ENCODE measurements at places on chromosomes 16 and 17. TPM values are rescaled to one million over a fixed set of nuclear protein-coding genes. Genes with fewer than 3 reads are reported as not detected.

- H3K4me3 ChIP-seq = no peak overlapping the region
- H3K27ac ChIP-seq = no peak overlapping the region
- peaks cover 3% of the 10 kb centered on the region for H3K27me3 ChIP-seq
- peaks cover 26% of the 10 kb centered on the region for H3K4me1 ChIP-seq
- peak; percentile 58 for DNase-seq
- H3K36me3 ChIP-seq = peaks cover 6% of the 10 kb centered on the region
Measured at GRCh38 chr17:49989518-49989880, 5.5 kb downstream of the DLX3 start.

Gene KRT17
- 4.7 TPM for total RNA-seq

- no peak overlapping the region for H3K27ac ChIP-seq
- H3K27me3 ChIP-seq = no peaks in the 10 kb centered on the region
- H3K4me3 ChIP-seq = no peak overlapping the region
- peaks cover 4% of the 10 kb centered on the region for H3K4me1 ChIP-seq
- peaks cover 4% of the 10 kb centered on the region for H3K36me3 ChIP-seq
Measured at GRCh38 chr16:12403746-12404658, 399.7 kb downstream of the CPPED1 start.

- H3K27ac ChIP-seq = no peak overlapping the region
- no peak overlapping the region for H3K4me3 ChIP-seq
- H3K36me3 ChIP-seq = no peaks in the 10 kb centered on the region
- peak; percentile 48 for DNase-seq
Measured at GRCh38 chr17:8012996-8013640, 10.7 kb downstream of the GUCY2D start.

Gene SULT1A1
- total RNA-seq = 1.8 TPM

DNA sequence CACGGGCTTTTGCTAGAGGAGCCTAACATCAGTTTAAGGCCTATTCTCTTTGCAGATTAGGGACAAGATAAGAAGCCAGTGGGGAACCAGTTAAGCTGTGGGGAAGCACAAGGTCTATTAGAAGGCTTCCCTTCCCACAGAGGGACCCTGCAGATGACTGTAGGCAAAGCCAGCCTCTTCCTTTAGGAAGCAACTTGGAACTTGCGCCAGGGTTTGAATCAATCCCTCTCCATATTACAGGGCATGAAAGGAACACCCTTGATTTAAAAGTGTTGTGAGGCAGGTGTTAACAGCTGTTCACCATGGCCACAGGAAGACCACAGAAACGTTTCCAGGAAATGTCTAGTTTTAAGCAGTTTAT lies 77.3 kb downstream of the RPTOR start:
- DNase-seq = no peak
- H3K27me3 ChIP-seq = no peaks in the 10 kb centered on the region
- H3K4me1 ChIP-seq = no peaks in the 10 kb centered on the region
- H3K36me3 ChIP-seq = no peaks in the 10 kb centered on the region

- peak overlapping the region; percentile 85 for H3K27ac ChIP-seq
- H3K36me3 ChIP-seq = peaks cover 4% of the 10 kb centered on the region
- H3K27me3 ChIP-seq = no peaks in the 10 kb centered on the region
- H3K4me1 ChIP-seq = peaks cover 4% of the 10 kb centered on the region
- DNase-seq = peak; percentile 92
Measured at GRCh38 chr16:3444032-3444388, 530 bp downstream of the NAA60 start.

GRCh38 chr16:17544785-17545184 lies 74.0 kb upstream of the XYLT1 start:
- H3K36me3 ChIP-seq = no peaks in the 10 kb centered on the region
- no peak for DNase-seq
- H3K27me3 ChIP-seq = peaks cover 3% of the 10 kb centered on the region
- no peaks in the 10 kb centered on the region for H3K4me1 ChIP-seq
- no peak overlapping the region for H3K4me3 ChIP-seq
- H3K27ac ChIP-seq = no peak overlapping the region

Gene TTLL6
- not detected for total RNA-seq

GRCh38 chr16:63922560-63922959 lies 1199.3 kb downstream of the CDH11 start:
- H3K27me3 ChIP-seq = no peaks in the 10 kb centered on the region
- H3K4me3 ChIP-seq = no peak overlapping the region
- DNase-seq = peak; percentile 11
- H3K27ac ChIP-seq = no peak overlapping the region
- peaks cover 2% of the 10 kb centered on the region for H3K4me1 ChIP-seq

DNA sequence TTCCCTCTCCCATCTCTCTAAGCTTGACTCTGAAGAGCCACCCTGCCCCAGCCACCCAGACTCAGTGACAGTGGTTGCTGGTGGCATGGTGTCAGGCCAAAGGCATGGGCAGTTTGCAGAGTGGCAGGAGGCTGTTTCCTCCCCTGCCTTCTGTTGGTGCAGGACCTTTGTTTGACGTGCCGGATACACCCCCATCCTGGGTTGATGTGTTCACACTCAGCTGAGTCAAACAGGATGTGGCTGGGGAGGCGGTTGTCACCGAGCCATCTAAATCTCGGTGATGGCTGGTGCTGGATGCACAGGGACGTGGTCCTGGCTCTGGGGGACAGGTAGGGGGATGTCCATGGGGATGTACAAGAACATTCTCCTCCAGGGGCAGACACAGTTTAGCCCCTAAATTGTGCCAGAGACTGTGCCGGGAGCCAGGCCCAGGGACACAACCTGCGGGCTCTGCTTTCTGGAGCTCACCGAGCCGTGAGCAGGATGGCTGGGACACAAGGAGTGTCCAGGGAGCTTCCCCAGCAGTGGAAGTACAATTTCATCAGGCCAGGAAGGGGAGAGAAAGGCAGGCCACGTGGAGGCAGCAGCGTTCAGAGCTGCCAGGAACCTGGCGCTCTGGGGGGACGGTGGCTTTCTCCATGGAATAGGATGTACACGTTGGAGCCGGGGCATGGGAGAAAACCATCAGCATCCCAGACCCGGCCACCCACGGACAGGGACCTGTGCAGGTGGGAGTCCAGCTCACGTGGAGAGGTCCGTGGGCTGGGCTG lies 264.2 kb downstream of the SEC14L1 start:
- no peaks in the 10 kb centered on the region for H3K27me3 ChIP-seq
- no peak overlapping the region for H3K4me3 ChIP-seq
- peaks cover 66% of the 10 kb centered on the region for H3K4me1 ChIP-seq
- DNase-seq = peak; percentile 99
- H3K36me3 ChIP-seq = peaks cover 33% of the 10 kb centered on the region

Gene MYH8
- total RNA-seq = not detected

DNA sequence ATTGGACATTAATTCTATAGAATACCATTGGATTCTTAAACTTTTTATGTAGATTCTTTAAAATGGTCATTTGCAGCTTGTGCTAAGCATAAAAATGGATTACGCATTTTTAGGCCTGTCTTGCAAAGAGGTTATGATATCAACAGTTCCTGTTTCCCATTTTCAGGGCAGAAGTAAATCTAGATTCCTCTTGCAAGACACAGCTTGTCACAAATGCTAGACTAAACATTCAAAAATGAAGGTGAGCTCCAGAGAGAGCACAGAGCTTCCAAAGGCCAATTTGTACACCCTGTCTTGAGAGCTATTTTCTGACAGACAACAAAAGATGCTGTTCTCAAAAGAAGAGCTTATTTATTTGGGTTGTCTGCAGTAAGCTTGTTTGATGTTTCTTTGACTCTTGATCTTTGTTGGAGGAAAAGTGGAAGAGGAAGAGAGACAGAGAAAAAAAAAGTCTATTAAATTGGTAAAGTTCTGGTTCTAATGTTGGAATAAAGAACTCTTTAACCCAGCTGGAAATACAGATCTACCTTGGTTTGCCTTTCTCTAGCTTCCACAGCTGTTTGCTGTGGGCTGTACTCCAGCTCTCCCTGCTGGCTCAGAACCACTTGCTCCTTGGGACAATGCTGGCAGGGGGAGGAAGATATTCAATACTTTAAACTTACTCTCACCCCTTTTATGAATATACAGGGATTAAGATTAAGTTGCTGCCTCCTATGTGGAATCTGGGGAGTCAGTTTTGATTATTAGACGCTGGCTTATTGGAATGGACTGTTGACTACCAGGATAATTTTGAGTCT lies 651.8 kb downstream of the CDH11 start:
- DNase-seq = no peak
- H3K4me1 ChIP-seq = peaks cover 8% of the 10 kb centered on the region
- no peak overlapping the region for H3K4me3 ChIP-seq
- no peak overlapping the region for H3K27ac ChIP-seq
- no peaks in the 10 kb centered on the region for H3K36me3 ChIP-seq
- no peaks in the 10 kb centered on the region for H3K27me3 ChIP-seq

GRCh38 chr17:36133602-36134236 lies 30.1 kb downstream of the CCL4 start:
- H3K36me3 ChIP-seq = no peaks in the 10 kb centered on the region
- H3K27ac ChIP-seq = no peak overlapping the region
- H3K4me1 ChIP-seq = no peaks in the 10 kb centered on the region
- no peaks in the 10 kb centered on the region for H3K27me3 ChIP-seq

Gene PROCA1
- 0.88 TPM for total RNA-seq

Gene CRYM
- total RNA-seq = 4.1 TPM

DNA sequence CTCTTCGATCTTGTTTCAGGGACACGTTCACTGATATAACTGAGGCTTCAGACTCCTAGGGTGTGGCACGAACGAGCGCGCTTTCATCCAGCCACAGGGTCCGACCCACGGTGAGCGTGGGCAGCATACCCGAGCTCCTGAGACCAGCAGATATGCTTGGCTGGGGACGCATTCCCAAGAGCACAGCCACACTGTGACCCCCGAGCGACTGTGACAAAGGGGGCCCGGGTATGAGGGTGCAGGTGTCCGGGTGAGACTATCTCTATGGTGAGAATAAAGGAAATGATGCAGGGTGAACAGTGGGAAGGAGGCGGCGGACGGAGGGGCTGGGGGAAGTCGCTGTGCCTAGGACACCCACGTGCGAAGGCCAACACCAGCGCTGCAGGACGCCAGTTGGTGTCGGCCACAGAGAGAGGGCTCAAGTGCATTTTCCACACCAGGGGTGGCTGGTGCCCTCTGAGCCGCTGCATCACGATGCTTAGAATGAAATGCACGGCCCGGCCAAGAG lies 17.6 kb downstream of the RPH3AL start:
- peak; percentile 35 for DNase-seq
- peaks cover 3% of the 10 kb centered on the region for H3K27me3 ChIP-seq
- H3K27ac ChIP-seq = no peak overlapping the region
- no peaks in the 10 kb centered on the region for H3K36me3 ChIP-seq
- no peaks in the 10 kb centered on the region for H3K4me1 ChIP-seq

Gene DHRS7B
- 15.2 TPM for total RNA-seq

Gene ACLY
- 271 TPM for total RNA-seq

GRCh38 chr17:72124438-72124775 lies 3.6 kb downstream of the SOX9 start:
- peak overlapping the region; percentile 23 for H3K27ac ChIP-seq
- peaks cover 7% of the 10 kb centered on the region for H3K27me3 ChIP-seq
- peaks cover 46% of the 10 kb centered on the region for H3K4me1 ChIP-seq
- DNase-seq = no peak
- peak overlapping the region; percentile 45 for H3K4me3 ChIP-seq

- no peak overlapping the region for H3K4me3 ChIP-seq
- peaks cover 14% of the 10 kb centered on the region for H3K4me1 ChIP-seq
- H3K27me3 ChIP-seq = no peaks in the 10 kb centered on the region
- no peaks in the 10 kb centered on the region for H3K36me3 ChIP-seq
- H3K27ac ChIP-seq = no peak overlapping the region
- DNase-seq = no peak
Measured at GRCh38 chr17:30821871-30822723, 2.4 kb downstream of the CRLF3 start.

Gene MYH2
- not detected for total RNA-seq

Gene NR1D1
- 5.1 TPM for total RNA-seq

Gene RHBDL1
- 0.88 TPM for total RNA-seq

Gene SOX15
- 0.72 TPM for total RNA-seq

GRCh38 chr17:18925187-18925586 lies 26.8 kb upstream of the SLC5A10 start:
- H3K4me1 ChIP-seq = peaks cover 19% of the 10 kb centered on the region
- no peak overlapping the region for H3K27ac ChIP-seq
- peaks cover 12% of the 10 kb centered on the region for H3K36me3 ChIP-seq
- no peak for DNase-seq
- no peak overlapping the region for H3K4me3 ChIP-seq

DNA sequence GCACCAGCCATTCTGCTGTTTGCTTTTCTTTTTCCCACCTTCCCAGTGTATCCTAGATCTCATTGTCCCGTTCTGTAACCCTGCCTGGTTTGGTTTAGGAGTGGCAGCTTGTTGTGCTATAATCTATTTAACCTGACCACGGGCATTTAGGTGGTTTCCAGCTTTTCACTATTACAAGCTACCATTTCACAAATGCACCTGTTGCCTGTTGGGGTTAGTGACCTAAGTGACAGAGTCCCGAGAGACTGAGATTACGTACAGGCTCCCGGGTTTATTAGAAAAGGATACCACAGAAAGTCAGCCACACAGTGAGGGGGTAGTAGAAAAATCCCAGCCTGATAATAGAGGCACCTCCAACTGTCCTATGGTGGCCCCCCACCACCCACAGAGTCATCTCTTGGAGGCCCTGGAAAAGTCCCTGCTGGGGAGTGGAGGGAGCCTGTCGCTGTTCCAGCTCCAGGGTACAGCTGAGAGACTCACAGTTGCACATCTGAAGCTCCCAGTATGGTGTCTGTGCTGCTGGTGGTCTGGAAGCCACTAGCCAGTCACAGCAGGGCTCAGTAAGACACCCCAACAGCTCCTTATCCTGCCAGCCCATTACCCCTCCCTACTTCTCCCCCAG lies 21.2 kb downstream of the CLEC16A start:
- DNase-seq = no peak
- no peak overlapping the region for H3K27ac ChIP-seq
- H3K36me3 ChIP-seq = peaks cover 14% of the 10 kb centered on the region
- H3K4me1 ChIP-seq = peaks cover 17% of the 10 kb centered on the region
- H3K4me3 ChIP-seq = no peak overlapping the region
- H3K27me3 ChIP-seq = no peaks in the 10 kb centered on the region

Gene TNFRSF13B
- not detected for total RNA-seq

DNA sequence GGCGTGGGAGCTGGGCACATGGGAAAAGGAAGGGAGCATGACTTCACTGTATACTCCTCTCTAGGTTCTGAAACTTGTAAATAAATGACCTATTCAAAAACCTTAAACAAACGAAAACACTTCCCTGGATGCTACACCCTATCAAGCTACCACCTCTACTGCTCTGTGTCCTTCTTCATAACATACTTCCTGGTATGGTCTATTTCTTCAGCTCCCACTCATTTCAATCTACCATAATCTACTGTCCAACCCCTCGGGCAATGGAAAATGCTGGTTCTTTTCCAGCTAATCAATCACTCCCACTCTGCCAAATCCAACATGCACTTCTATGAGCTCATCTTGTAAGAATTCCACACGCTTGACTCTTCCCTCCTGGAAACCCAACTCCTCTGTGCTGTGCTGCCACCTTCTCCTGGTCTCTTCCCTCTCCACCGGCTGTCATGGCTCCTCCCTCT lies 42.4 kb downstream of the AMFR start:
- no peak for DNase-seq
- no peak overlapping the region for H3K27ac ChIP-seq
- peaks cover 36% of the 10 kb centered on the region for H3K36me3 ChIP-seq
- peaks cover 5% of the 10 kb centered on the region for H3K4me1 ChIP-seq
- no peak overlapping the region for H3K4me3 ChIP-seq

- DNase-seq = no peak
- H3K4me3 ChIP-seq = no peak overlapping the region
- H3K4me1 ChIP-seq = no peaks in the 10 kb centered on the region
- no peak overlapping the region for H3K27ac ChIP-seq
- no peaks in the 10 kb centered on the region for H3K27me3 ChIP-seq
- peaks cover 68% of the 10 kb centered on the region for H3K36me3 ChIP-seq
Measured at GRCh38 chr17:42586514-42587230, 9.1 kb upstream of the PSMC3IP start.

GRCh38 chr17:17826342-17826713 lies 10.5 kb downstream of the SREBF1 start:
- H3K4me1 ChIP-seq = peaks cover 31% of the 10 kb centered on the region
- DNase-seq = no peak
- no peaks in the 10 kb centered on the region for H3K36me3 ChIP-seq
- no peaks in the 10 kb centered on the region for H3K27me3 ChIP-seq

Gene CTRB1
- total RNA-seq = not detected

Gene UTS2R
- not detected for total RNA-seq

Measured in osteoblast (primary cell).